ENCODE measurements at places on chromosomes 2 and 18.
A peak's percentile ranks its signal among the peaks of the same experiment; 100 is the strongest.

DNA sequence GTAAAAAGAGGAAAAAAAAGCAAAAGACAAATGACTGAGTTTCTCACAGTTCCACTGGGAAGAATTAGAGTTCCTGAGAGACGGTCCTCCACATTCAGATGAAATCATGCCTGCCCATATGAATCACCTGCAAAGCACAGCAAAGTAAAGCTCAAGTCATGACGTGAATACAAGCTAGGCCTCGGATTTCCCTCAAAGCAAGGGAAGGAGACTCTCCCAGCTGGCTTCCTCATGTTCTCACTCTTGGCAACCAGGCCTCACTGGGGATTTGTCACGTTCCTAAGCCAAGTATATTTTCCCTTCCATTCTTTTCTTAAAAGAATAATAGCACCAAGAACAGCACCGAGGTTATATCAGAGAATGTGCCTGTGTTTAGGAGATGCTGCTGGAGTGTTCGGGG lies 47.0 kb downstream of the CYP27C1 start:
- DNase-seq = no peak

DNA sequence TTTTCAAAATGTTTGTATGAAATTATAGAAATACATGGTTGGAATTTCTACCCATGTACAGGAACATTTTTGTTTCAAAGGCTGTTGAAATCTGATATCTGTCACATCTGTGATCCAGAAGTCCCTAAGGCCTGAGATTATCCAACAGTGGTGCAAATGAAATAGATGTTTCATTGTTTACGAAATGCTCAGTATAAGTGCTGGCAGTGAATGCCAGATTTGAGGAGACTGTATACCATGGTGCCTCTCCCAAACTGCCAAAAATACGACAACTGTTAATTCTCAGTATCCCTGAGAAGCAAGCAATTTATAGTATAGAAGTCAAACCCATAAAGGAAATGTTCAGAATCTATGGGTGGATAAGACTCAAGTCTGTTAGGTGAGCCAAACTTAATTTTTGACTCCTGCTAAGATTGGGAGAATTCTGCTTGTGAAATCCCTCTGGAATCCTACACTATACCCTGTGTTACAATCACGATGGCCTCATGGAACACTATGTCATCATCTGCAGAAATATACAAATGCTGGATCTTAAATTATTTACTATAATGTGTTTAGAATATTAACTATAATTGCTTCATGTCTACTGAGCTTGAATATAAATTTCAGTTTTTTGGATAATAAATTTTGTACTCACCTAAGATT lies 71.2 kb upstream of the DOCK10 start:
- DNase-seq = no peak

GRCh38 chr2:71711133-71711855 lies 257.9 kb downstream of the DYSF start:
- DNase-seq = no peak

DNA sequence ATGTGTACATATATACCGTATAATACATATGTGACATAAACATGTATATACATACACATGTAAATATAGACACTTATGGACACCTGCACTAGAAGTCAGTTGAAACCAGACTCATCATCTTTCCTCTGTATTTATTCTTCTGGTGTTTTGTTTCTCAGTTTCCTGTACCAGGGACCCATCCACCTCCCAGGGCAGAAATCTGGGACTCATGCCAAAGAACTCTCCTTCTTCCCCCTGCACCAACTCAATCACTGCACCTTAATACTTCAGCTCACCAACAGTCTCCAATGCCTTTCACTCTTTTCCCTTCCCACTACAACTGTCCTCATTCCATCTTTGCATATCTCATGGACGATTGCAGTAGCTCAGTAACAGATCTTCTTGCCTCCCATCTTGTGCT lies 428.0 kb downstream of the FBXO15 start:
- no peak for DNase-seq

DNA sequence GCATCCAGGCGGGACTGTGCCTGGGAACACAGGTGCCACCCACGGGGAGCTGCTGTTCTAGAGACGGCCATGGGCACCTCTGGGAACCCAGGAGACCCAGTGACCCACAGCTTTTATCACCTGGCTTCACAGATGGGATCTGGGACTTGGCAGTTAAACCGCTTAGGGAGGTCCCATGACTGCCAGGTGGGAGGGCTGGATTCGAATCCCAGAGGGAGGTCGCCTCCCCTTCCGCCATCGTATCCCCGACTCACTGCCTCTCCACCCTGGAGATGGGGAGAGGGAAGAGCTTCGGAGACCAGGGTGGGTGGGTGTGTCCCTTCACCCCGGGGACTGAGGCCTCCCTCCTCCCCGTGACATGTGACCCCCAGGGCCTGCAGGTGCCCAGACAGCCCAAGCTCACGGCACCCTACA lies 169.4 kb downstream of the RTP5 start:
- no peak for DNase-seq

DNA sequence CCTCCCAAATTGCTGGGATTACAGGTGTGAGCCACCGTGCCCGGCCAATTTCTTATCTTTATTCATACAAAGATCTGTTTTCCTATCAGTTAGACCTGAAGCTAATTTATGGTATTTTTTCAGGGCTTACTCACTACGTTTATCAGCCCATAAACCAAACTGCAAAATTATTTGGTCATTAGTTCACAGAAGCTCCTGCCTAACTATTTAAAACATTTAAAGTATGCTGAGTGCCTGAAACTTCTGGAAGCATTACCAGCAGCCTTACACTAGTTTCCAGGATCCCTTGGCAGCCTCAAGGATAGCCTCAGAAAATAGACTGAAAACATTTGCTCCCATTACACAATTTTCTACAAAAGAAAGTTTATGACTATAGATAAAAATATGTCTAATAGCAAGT lies 68.8 kb downstream of the GALNT13 start:
- no peak for DNase-seq

DNA sequence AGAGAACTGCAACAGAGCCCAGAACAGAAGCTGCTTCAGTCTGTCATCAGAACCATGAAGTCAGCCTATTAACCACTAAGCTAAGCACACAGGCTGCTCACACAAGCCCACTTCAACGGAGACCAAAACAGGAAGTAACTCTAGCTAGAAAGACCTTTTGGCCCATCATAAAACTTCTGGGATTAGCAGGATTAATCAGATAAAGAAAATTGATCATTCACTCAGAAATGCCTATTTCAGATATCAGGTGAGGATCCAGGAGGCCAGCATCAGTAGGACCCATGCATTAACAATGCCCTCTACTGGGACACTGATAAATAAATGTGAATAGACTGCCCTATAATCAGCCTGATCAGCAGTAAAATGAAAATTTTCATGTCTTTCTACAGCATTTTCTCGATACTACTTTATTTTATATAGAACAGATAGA lies 101.4 kb downstream of the WDPCP start:
- no peak for DNase-seq

GRCh38 chr2:71379086-71379485 lies 47.5 kb downstream of the ZNF638 start:
- DNase-seq = no peak

DNA sequence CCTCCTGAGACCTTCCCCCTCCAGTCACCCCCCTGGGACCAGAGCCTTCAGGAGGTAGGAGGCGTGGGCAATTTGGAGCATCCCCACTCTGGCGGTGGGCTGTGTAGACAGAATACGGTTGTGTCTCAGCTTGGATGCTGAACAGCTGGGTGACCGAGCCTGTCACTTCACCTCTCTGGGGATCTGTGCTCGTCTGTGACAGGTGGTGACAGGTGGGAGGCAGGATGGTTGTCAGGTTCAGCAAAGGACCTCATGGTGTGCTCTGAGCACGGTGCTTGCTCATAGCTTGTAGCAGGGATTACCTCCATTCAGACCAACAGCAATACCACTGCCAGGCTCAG lies 186.5 kb upstream of the HS6ST1 start:
- DNase-seq = no peak

- DNase-seq = no peak
These were observed 7.6 kb downstream of the PTPN18 start for GRCh38 chr2:130363479-130363878.

- DNase-seq = no peak
These were observed 1.7 kb upstream of the PDCD1 start for GRCh38 chr2:241860184-241861078.

GRCh38 chr2:50408053-50408452 lies 623.9 kb downstream of the NRXN1 start:
- no peak for DNase-seq

DNA sequence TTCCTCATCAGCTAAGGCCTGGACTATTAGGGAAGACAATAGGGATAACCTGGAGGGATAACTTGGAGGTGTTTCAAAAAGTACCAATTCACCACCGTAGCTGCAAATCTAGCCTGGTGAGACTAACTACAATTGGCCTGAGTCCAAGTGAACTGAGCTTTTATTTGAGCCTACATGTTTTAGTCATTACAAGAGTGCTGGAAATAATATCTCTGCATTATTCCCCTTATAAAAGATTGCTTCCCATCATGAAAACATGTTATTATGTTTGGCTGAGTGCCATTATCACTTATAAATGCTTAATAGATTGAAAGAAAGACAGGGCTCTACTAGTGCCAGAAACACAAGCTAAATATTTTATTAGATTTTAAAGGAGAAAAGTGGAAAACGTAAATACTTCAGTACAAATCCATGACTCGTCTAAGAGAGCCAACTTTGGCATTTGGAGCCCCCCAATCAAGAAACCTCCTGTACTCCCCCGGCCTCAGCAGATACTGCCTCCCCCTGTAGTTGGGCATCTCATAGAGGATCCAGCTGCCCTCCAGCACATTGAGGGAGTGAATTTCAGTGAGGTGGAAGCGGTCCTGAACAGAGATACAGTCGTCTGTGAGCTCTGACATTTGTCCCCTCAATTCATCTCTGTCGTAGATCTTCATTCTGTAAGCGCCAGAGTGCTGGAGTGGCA lies 3.6 kb downstream of the CRYGB start:
- DNase-seq = no peak

- DNase-seq = no peak
These were observed at the start of gene GULP1 for GRCh38 chr2:188291617-188292347. GULP1 (plus strand) TSS chr2:188291874; CDS start chr2:188477703, 185,829 bp downstream.

- no peak for DNase-seq
These were observed 11.3 kb upstream of the KCNF1 start for GRCh38 chr2:10900216-10901109.

- DNase-seq = peak; percentile 40
These were observed at the start of gene ICA1L for GRCh38 chr2:202871300-202872141. ICA1L (minus strand) TSS chr2:202871766; CDS start chr2:202829009, 42,757 bp downstream.

DNA sequence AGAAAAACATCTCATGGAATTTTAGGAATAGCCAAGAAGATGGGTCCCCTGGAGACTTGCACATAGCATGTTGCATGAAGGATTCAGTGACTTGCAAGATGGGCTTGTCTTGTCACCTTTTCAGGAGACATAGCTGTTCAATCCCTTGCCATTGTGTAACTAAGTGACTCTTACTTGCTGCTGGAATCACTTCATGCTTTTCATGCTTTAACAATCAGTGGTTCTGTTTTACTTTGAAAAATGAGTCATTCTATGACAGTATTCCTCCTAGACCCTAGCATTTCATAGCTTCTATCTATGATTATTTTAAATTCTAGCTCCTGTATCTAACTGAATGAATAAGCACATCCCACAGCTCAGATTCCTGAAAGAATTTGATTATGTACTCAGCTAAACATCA lies 2.8 kb downstream of the KYNU start:
- no peak for DNase-seq

GRCh38 chr2:70477441-70477844 lies 76.2 kb downstream of the TGFA start:
- no peak for DNase-seq

DNA sequence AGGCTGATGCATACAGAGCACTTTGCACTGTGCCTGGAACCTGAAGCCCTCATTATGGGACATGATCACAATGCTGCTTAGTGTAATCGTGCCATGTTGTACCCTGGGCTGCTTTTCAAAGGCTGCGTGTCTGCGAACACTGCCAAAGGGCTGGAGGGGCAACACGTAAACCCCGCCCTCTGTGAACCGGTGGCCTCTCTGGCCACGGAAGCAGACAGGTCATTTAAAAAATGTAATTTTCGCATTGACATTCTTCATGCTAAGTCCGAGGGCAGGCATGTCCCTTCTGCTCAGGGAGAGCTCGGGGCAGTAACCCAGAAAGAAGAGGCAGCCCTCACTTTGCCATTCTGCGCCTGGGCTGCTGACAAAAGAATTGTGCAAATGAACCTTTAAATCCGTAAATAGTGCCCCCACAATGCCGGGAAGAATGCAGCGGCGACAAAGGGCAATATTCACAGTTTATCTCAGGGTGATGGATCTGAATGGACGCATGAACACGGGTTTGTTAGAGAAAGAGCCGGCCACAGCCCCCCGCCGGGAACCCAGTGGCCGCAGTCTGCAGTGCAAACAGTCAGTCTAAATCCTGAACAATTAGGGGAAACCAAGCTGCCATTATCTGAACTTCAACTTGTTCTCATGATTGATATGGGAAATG lies 226.1 kb downstream of the MYCN start:
- no peak for DNase-seq

DNA sequence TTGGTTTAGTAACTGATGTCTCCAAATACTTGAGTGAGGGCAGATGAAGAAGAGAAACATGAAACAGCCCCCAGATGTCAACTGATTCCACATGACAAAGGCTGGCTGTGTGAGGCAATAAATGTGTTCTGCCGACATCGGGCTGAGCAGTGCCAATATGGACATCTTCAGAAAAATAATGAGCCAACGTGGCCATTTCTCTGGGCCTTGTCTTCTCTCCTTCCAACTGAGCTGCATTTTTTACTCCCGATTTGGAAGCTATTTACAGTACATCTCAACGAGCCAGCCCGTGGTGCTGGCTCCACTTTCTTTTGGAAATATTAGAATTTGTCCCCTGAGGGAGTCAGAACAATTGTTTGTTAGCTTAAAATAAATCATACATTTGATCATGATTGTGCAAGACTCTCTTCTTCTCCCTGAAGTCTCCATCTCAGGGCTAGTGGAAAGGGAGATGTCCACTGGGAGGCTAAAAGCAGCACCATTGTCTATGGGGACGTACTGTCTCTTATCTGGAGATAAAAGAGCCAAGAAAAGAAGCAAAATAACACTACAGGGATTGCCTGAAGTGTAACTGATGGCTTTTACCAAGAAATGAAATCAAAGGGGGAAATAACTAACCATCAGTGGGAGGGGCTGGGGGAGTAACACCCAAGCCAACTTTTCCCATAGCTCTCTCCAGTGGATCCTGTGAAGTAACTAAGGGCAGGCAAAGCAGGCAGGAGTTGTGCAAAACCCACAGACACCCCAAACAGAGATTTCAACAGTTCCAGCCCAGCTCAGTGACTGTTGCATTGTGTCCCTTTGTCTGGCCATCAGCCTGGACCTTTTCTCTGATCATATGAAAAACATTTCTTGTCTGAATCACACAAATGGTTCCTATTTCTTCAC lies 114.8 kb downstream of the RDH14 start:
- no peak for DNase-seq

- DNase-seq = no peak
These were observed 87.1 kb downstream of the HS1BP3 start for GRCh38 chr2:20563833-20564232.

DNA sequence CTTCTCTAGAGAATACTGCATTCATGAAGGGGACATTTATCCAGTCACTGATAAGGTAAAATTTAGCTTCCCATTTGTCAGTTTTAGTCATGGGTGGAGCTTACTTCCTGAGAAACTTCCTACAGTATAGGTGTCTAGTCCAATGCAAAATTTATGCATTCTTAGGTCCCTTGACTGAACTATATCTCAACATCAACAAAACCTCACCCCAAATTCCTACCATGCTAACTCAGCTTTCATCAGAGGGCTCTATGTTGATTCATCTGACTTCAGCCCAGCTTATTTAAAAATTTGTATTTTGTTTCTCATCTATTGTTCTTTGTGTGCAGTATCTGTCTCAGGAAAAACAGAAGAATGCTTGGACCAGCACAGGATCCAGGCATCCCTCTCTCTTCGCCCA lies 296.4 kb upstream of the ACVR2A start:
- DNase-seq = no peak

Measured in bone marrow (tissue), 2 donors.